Activated CD4-positive, alpha-beta T cell treated with anti-CD3 and anti-CD28 coated beads, Interleukin-2, amount 50 U/mL, for 48 hours (primary cell): ENCODE measurements at places on chromosomes 7 and 10.

DNA sequence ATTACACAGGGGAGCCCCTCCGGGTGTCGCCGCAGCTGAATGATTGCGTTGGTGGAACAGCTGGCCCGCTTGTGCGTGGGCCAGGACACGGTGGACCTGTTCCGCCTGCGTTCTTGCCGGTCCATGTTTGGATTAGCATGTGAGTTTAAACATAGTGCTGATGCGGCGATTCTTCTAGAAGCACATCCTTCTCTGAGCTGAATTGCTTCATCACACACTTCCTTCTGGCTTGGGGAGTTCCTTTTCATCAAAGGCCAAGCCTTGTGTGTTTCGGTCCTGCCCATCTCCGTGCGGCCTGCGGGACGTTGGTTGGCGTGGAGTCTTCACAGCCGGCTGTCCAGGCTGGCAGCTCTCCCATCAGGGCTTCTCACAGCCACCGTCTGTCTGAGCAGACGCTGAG, 45.5 kb upstream of the SLC29A4 start:
- no peak for DNase-seq

GRCh38 chr7:32158751-32159745, 88.8 kb upstream of the PDE1C start:
- no peak for DNase-seq

GRCh38 chr7:142066536-142066935, 45.0 kb upstream of the MGAM2 start:
- DNase-seq, result no peak

- DNase-seq, result no peak
These were observed 29.2 kb upstream of the KLF6 start for GRCh38 chr10:3813986-3814837.

GRCh38 chr7:102045681-102046372, 228.4 kb downstream of the CUX1 start:
- DNase-seq, result no peak

DNA sequence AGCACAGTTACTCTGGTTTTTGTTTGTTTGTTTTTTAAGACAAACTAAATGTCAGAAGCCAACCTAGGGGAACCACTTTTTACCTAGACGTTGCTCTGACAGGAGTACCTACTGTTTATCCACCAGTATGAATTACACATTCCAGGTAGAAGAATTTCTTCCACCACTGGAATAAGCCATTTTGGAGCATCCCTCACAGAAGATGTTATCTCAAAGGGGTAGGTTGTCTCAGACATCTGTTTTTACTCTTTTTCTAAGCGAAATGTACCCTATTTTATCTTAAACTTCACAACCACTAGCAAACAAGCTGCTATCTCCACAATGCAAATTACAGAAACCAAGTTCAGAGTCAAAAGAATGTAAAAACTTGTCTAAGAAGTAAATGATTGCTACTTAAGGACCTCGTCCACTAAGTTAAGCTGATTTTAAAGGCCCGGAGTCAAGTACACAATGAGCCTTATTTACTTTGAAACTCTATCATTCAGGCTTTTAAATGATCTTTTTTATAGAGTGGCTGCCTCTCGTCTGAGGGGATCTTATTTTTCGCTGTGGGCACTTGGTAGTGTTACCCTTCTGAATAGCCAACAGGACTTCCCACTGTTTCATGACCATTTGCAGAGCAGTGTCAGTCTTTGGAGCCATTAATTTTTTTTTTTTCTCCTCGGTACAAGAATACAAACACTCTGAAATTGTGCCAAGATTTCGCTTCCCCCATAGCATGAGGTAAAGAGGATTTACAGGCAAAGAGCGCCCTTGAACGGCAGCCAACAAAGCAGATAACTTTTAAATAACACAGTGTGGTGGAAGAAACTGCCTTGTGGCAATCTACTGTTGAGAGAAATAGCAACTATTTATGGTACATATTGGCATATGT, 15.7 kb upstream of the ARMC3 start:
- DNase-seq, result no peak

DNA sequence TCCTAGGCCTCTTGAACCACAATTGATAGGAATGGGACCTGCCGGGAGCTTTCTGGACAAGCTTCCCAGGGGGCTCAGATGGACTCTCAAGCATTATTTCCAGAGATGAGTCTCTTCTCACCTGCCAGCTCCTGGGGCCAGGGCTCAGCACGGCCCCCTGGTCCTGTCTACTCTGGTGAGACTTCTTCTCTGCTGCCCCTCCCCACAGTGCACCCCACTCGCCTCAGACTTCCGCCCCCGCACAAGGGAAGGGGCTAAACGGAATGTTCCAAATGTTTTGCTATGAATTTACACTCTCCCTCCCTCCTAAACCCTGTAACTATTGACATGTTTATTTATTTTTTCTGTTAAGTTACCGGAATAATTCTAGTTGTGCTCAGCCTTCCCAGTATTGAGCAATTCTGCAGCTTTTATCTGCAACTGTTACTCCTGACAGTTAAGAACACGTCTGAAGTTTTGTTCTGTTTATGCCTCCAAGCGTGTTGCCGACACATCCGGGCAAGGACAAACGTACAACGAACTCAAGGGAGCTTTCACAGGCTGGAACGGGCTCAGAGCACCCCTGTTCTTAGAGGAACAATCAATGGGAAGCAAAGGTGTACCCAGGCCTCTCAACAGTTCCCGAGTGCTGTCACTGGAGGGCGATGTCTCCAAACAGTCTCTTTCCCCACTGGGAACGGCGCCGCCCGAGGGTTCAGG, 55.2 kb downstream of the FHIP2A start:
- DNase-seq, result peak; percentile 73

- peak; percentile 92 for DNase-seq
These were observed at the start of gene UPP1 for GRCh38 chr7:48089046-48090003. TSS of gene UPP1 (plus strand) at chr7:48089265. CDS start at chr7:48094784, 5,519 bp downstream.

DNA sequence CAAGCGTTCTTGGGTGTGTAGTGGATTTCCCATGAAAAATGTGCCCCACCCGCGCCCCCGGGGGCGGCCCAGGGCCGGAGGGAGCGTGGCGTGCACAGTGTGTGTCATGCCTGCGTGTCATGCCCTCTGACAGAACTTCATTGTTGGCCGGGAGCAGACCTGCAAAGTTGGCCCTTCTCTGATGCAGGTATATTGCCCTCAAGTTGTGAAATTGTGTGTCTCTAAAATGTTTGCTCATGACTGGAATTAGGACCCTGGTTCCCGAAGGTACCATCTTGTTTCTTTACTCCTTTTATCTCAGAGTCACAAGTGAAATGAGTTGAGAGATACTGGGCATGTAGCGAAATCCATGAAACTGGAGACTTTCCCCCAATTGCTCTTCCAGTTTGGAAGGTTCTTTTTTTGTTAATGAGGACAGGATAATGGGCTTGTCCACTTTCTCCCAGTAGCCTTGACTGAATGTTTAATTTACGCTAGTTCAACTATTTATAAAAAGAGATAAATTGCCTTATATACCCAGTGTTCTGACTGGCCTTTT, 26.2 kb downstream of the ADK start:
- peak; percentile 53 for DNase-seq

- no peak for DNase-seq
These were observed 1.2 kb downstream of the CALML5 start for GRCh38 chr10:5497948-5498730.

DNA sequence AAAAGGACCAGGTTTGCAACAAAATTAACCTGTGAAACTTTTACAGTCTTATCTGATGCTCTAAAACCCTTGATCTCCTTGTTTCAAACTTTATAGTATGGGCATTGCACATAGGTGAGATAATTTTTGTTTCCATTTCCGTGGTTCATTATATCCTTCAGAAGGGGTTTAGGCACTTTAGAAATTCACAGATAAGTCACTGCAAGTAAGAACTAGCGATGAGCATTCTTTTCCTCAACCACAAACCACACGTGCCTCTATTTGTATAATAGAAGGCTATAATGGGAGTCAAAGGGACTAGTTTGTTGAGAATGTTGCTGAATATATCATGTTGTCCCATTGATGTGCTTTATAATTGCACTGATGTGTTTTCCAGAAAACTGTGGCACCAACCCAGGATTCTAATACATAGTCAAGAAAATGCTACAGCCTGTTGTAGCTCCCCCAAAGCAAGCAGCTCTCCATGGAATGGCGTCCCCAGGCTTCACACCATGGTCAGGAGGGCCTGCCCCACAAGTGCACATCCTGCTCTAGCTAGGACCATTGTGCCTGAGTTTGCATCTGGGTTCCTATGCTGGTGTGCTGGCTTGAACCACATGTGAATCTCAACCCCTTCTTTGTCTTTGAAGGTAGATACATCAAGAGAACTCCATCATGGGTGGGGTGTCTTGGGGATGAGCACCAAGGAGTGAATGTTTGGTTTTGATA, 14.0 kb upstream of the ATXN7L1 start:
- DNase-seq, result peak; percentile 28

DNA sequence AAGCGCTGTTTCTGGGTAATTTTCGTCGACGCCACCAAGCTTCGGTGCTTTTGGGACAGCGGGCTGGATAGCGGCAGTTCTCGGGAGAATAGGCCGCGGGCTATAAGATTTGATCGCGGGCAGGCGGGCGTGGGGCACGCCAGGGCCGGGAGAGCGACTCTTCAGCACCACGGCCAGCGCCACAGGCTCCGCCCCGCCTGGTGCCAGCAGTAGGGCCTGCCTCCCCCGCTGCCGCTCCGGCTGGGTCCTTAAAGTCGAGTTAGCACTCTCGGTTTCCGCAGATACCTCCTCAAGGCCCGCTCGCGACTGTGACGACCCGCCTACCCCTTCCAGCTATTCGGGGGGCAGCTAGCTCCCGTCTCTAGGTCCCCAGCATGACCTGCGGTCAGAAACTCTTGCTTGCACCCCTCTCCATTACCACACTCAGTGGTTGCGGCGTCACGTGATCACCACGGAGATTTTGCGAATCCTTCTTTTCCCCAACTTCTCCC, 9.4 kb downstream of the NXPH1 start:
- DNase-seq, result peak; percentile 63

GRCh38 chr7:148276314-148277041, 314.1 kb upstream of the C7orf33 start:
- no peak for DNase-seq

- DNase-seq, result no peak
These were observed 174.1 kb upstream of the TNRC18 start for GRCh38 chr7:5597772-5598171.

DNA sequence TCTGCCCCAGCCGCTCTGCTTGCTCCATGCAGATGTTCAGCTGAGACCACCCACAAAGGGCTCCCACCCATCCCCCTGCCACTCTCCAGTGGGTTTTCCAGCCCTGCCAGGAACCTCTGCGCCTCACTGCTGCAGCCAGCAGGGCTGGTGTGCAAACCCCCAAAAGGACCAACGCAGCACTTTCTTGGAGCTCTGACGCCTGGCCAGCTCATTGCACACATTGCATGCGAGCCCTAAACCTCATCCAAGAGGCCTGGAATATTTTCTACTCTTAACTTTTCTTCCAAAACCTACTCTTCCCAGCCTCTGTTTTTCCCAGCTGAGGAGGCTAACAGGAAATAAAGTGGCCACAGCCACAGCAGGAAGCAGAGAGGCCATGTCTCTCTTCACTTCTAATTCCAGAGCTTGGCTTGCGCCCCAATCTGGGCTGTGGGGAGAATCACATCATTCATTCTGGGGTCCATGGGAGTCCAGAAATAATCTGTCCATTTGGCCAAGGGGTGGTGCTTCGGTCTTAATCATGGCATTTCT, 4.6 kb upstream of the FAM170B start:
- no peak for DNase-seq

DNA sequence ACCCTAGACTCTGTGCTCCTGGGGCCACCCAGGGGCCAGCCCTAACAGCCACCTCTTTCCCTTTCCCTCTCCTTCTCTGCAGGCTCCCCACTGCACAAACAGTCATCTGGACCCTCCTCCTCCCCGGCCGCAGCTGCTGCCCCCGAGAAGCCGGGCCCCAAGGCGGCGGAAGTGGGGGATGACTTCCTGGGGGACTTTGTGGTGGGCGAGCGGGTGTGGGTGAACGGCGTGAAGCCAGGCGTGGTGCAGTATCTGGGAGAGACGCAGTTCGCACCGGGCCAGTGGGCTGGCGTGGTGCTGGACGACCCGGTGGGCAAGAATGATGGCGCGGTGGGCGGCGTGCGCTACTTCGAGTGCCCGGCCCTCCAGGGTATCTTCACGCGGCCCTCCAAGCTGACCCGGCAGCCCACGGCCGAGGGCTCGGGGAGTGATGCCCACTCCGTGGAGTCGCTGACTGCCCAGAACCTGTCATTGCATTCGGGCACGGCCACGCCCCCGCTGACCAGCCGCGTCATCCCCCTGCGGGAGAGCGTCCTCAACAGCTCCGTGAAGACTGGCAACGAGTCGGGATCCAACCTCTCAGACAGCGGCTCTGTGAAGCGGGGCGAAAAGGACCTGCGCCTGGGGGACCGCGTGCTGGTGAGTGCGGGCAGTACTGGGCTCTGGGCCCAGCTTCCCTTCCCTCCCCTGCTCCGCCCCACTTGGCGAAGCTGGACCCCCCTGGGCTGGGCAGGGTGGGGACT, 49.3 kb downstream of the CLIP2 start:
- DNase-seq, result no peak

DNA sequence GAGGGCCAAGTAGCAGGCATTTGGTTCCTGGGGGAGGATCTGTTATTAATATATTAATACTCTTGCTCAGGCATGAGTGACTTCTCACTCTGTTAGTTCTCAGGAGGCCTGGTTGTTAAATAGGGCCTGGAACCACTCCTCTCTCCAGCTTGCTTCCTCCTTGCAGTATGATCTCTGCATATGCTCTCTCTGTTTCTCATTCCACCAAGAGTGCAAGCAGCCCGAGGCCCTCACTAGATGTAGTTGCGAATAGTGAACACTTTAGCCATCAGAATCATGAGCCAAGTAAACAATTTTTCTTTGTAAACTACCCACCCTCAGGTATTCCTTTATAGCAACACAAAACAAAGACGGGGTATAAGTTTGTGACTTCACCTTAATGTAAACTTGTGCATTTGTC, 784.3 kb downstream of the DNAJB9 start:
- DNase-seq, result no peak

- DNase-seq, result no peak
These were observed 37.8 kb downstream of the FAM13C start for GRCh38 chr10:59324597-59324996.

GRCh38 chr7:87212498-87212897, 7.0 kb downstream of the TMEM243 start:
- DNase-seq, result no peak

- no peak for DNase-seq
These were observed 6.9 kb upstream of the HILPDA start for GRCh38 chr7:128448751-128449302.

DNA sequence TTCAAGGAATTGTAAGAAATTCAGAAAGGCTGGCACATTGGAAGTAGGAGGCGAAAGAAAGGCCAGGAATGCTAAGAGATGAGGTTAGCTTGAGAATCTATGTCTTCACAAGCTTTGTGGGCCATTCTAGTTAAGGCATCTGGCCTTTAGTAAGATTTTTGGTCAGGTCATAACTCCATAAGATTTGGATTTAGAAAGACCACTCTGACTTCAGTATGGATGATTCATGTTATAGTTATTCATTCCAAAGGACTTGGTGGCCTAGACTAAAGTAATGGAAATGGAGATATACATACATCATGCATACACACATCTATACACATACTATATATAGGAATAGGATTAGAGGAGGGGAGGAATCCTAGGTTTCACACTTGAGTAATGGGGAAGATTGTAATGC, 77.5 kb downstream of the SEPTIN7 start:
- DNase-seq, result no peak

- no peak for DNase-seq
These were observed 465.5 kb downstream of the PHTF2 start for GRCh38 chr7:78264105-78264504.

GRCh38 chr7:5636914-5637313, 144.5 kb downstream of the RNF216 start:
- no peak for DNase-seq
